NCI-H187 (cell line): ENCODE measurements at places on chromosomes 16 and 17.

DNA sequence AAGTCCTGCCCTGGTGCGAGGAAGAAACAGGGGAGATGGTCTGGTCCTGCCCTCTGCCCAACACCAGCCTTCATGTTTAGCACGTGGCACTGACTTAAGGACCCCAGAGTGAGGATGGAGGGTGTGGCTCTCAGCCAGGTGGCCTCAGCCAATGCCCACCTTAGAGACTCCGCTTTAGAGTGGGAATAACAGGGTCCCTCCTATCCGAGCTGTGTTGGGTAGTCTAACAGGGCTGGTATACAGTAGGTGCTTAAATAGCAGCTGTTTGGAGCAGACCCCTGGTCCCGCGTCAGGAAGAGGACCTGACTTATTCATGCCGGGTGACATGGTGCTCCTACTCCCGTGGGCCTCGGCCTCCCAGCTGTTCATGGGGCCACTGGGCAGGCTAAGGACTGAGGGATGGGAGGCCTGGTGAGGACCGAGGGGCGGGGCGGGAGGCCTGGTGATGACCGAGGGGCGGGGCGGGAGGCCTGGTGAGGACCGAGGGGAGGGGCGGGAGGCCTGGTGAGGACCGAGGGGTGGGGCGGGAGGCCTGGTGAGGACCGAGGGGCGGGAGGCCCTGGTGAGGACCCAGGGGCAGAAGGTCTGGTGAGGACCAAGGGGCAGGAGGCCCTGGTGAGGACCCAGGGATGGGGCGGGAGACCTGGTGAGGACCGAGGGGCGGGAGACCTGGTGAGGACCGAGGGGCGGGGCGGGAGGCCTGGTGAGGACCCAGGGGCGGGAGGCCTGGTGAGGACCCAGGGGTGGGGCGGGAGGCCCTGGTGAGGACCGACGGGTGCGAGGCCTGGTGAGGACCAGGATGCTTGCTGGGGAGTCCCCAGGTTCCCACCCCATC lies 7.6 kb downstream of the ZFPM1 start:
- DNase-seq: no peak

- no peak for DNase-seq
These were observed 29.2 kb upstream of the PHB1 start for GRCh38 chr17:49443862-49444261.

GRCh38 chr16:3358871-3359270 lies 3.2 kb downstream of the OR2C1 start:
- DNase-seq: no peak

DNA sequence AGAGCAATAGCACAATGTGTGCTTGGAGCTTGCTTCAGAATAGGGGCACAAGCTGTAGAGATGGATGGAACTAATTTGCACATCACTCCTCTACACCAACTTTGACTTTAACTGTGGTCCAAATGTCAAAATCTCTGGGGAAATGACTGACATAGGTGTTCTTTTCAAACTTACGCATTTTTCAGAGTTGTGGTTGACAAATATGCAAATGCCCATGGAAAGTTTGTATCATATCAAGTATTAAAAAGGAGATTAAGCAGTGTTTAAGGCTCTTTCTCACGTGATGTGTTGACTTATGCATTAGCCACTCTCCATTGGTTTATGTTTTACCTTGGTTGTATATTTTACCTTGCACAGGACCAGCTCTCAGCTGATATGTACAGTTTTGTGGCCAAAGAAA lies 77.1 kb downstream of the ELAC2 start:
- no peak for DNase-seq

DNA sequence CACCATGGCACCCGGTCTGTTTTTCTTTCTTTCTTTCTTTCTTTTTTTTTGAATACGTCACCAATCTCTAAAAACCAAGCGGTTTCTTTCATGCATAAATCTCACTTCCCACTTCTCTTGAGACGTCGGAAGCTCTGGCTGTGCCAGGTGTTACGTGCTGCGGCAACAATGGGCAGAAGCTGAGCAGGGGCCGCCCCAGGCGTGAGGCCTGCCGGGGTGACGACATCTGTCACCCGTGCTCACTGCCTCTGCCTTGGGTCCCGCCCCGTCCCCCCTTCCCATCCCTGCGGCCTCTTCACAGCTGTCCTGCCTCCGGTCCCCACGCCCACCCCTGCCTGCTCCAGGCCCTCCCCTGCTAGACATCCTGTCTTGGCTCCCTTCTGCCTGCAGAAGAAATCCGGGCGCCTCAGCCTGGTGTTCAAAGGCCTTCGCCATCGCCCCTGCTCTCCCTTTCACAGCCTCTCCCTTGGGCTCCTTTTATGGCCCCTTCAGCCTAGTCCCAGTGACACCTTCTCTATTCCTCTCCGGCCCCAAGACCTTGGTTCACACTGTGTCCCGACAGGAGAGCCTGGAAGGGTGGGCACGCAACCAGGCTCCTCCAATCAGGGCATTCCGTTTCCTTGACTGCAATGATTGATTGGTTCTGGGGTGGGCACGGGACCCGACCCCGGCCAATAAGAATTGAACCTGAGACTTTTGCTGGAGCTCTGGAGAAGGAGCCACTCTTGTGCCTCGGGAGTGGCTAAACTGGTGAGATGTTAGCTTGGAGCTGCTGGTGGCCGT lies 4.8 kb downstream of the P2RX1 start:
- DNase-seq: no peak

GRCh38 chr17:6495450-6496115 lies 51.3 kb downstream of the PIMREG start:
- no peak for DNase-seq

- DNase-seq: no peak
These were observed 615 bp downstream of the PHKG2 start for GRCh38 chr16:30748634-30749445.

DNA sequence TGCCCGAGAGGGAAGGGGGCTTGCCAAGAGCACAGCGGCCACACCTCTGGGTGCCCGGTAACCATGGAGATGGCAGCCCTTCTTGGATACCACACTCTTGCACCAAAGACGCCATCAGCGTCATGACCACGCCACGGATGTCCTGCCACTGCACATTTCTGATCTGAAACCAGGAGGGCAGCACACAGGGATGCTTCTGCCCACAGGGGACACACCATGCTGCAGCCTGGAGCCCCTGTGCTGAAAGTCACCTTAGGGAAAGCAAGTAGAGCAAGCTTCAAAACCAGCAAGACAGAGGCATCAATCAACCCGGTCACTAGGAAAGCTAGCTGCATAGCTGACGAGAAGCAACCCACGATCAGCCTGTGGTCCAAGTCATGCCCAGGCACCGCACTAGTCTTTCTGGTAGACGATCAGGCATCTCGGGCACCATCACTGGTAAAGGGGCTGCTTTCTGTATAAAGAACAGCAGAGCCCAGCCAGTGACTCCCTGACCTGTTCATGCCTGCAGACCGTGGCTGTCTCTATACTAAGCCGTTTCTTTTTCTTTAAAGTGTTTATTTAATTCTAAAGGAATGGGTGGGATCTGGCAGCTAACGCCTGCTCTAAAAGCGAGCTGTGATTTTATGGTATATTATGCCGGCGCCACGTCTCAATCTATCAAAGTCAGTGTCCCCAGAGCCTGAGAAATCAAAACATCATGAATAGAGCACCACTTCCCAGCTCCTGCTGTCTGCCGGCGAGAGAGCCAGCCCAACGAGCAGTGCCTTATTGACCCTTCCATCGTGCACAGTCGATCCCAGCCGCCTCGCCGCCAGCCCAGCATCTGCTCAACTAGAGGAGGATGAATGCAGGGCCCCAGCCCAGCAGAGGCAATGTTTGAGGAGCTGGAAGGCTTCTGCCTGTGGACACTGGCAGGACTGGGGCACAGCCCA lies 244.7 kb downstream of the RBFOX3 start:
- DNase-seq: no peak

GRCh38 chr17:14469971-14470370 lies 169.1 kb downstream of the HS3ST3B1 start:
- DNase-seq: no peak

DNA sequence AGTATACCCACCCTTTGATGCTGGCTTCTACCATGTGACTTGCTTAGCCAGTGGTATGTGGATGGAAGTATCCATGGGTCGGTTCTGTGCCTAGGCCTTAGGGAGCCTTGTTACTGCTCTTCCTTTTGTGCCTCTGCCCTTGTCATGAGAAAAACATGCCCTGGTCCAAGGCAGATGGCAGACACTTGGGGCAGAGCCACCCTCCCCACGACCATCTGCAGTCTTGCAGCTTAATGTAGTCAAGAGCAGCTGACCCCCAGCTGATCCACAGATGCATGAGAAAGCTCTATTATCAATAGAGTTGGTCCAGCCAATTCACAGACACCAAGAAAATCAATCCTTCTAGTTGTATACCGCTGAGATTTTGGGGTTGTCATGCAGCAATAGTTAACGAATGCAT lies 95.7 kb downstream of the SLC39A11 start:
- no peak for DNase-seq

DNA sequence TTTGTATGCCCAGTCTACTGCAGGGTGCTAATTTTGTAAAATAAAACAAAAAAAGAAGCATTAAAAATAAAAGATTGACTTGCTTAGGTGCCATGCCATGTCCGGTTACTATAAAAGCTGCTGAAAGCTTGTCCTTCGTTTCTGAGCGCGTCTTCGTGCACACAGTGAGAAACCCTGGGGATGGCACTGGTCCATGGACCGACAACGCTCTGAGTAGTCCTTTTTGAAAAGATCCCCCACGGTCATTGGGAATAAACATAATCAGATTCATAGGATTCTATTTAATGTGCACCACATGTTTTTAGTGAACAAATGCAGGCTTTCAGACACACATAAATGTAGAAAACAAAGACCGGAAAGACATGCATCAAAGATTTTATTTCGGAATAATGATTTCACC lies 146.3 kb downstream of the XYLT1 start:
- no peak for DNase-seq

DNA sequence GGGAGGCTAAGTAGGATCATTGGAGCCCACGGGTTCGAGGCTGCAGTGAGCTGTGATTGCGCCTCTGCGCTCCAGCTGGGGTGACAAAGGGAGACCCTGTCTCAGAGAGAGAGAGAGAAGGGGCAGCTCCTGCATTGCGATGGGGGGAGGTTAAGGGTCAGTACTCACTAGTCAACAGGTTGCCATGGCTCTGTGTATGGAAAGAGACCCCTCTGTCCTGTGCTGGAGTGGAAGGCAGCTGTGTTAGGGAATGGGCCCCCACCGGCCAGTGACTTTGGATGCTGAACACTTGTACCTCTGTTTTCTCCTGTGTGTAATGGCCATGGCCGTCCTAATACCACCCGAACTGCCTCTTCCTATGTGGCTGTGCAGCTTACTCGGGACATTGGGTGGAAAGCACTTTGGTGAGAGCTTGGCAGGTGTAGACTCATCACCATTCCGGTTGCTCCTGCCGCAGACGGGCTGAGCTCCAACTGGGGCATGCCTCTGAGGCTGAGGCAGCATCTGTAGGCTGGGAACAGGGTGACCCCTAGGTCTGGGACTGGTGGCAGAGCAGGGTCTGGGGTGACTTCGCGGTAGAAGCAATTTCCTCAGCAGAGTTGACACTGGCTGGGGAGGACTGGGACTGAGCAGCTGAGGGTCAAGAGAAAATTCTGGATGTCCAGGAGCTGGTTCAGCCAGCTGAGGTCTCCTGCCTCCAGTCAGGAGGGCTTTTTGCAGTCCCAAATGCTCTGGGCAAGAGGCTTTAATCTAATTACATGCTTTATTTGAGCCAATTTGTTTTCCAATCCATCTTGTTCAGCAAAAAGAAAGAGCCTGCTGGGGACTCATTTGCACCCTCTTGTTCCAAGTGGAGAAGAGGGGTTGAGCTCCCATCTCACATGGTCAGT lies 184.5 kb downstream of the NTN1 start:
- no peak for DNase-seq

DNA sequence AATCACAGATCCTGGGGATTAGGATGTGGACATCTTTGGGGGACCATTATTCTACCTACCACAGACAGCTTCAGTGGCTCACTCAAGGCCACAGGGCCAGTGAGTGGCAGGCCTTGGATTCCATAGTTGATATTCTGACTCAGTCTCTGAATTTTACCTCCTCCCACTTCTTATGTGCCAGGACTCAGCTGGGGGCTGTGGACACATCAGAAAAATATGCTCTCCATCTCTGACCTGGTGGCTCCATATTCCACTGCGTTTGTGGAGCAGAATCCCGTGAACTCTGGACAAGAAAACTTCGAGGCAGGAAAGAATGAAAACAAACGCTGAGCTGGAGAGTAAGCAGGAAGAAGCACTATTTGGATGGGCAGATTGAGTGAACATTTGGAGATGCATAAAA lies 301.8 kb upstream of the MAF start:
- no peak for DNase-seq

- no peak for DNase-seq
These were observed 115.3 kb downstream of the OR1D5 start for GRCh38 chr17:2947996-2948550.

DNA sequence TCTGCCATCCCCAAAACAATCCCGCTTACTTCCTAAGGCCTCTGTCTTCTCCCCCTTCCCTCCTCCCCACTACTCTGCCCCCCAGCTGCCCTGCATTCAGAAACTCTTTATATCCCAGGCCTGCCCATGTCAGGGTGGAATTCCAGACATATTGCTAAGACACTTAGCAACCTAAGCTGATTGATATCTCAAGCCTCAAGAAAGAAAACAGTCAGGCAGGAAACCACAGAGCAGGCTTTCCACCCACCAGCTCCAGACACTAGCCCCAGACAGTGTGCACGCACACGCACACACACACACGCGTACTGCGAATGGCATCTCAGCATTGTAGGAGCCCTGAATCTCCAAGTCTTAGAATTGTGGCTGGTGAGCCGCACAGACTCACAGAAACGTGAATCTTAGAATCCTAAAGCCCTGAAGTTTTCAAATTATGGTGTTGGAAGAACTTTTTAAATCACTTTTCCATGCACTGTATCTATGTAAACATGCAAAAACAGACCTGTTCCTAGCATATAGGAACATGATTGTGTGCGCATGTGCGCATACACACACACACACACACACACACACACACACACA lies 8.8 kb upstream of the LPCAT2 start:
- no peak for DNase-seq

- no peak for DNase-seq
These were observed 353.9 kb upstream of the C16orf82 start for GRCh38 chr16:26712876-26713275.

GRCh38 chr17:50624321-50624934 lies 10.3 kb upstream of the ABCC3 start:
- DNase-seq: no peak
